Breast epithelium (tissue), 4 donors: ENCODE measurements at places on chromosomes 13 and 19. TPM values are rescaled to one million over a fixed set of nuclear protein-coding genes. Genes with fewer than 3 reads are reported as not detected.

GRCh38 chr13:113364901-113365582, 1.1 kb upstream of the GRTP1 start:
- no peak for DNase-seq

DNA sequence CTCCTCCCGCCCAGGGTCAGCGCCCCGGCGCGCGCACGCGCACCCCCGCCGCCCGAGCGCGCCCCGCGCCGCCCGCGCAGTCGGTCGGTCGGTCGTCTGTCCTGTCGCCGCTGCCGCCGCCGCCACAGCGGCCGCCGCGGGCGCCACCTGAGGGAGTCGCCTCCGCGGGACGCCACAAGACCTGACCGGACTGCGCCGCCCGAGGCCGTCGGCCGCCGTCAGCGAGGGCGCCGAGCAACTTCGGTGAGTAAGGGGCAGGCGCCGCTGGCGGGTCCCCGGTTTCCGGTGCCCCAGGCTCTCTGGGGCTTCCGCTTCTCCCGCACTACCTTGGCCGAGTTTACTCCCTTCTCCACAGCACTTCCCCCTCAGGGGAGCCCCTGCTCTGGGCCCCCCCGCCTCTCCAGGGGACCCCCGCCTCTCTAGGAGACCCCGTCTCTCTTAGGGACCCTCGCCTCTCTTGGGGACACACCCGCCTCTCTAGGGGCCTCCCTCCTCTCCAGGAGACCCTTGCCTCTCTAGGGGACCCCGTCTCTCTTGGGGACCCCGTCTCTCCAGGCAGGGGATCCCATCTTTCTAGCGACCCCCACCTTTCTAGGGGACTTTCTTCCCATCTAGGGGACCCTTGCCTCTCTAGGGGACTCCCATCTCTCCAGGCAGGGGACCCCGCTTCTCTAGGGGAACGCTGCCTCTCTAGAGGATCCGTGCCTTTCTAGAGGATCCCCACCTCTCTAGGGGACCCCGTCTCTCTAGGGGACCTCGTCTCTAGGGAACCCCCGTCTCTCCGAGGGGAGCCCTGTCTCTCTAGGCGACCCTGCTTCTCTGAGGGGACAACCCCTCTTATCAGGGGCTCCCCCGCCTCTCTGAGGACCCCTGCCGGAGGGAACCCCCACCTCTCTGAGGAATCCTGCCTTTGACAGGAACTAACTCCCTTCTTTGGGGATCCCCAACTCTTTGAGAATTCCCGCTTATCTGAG, 19.3 kb upstream of the GATAD2A start:
- DNase-seq = no peak

- no peak for DNase-seq
These were observed 89.9 kb downstream of the MZT1 start for GRCh38 chr13:72637561-72637960.

DNA sequence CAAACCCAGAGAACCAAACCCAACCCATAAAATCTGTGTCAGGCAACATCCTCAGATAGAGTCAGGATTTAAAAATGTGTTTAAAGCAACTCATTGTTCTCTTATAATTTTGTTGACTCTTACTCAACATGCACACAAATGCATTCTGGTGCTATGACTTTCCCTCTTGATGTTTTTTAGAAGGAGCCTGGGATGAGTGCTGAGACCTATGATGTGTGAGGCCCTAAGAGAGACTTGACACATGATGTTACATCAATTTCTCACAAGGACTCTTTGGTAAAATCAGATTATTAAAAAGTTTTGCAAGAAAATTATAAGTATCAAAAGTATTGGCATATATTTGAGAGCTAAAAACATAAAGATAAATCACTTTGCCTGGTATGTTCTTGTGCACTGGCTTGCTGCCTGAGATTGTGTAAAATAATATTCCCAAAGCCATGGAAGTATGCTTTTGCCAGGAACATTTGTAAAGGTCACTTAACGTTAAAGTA, 173.9 kb downstream of the DCLK1 start:
- DNase-seq = no peak

DNA sequence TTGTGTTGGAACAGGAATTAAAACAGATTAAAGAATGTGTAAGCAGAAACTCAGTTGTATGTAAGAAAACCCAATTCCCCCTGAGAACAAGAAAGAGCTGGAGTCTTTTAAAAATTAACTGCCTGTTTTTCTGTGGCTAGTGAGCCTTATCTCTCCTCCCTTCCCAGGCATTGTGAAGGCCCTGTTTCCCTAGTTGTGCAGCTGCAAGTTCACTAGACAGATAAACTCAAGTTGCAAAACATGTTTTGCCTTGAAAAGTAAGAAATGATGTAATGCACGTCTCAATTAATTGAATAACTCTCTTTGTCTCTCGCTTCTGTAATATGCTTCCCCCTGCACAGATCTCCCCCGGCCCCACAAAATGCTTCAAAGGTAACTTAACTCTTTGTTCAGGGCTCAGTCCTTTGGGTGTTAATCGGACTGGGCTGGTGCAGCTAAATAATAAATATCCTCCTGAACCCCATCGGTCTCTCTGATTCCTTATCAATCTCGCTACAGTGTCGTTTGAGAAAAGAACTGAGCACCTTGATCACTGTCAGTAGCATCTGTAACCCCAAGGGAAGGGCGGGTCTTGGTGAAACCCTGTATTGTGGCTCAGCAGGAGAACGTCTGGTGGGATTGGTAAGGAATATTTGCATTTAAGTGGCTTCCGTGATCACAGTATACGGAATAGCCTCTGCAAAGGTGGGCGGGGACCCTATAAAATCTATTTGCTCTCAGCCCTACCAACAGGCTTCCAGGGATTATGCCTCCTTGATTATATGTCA, 1.6 kb upstream of the ZNF556 start:
- no peak for DNase-seq

GRCh38 chr19:50330365-50331078, 1.3 kb upstream of the KCNC3 start:
- DNase-seq = peak; percentile 81

- DNase-seq = no peak
These were observed 4.4 kb upstream of the EID2 start for GRCh38 chr19:39544226-39544903.

DNA sequence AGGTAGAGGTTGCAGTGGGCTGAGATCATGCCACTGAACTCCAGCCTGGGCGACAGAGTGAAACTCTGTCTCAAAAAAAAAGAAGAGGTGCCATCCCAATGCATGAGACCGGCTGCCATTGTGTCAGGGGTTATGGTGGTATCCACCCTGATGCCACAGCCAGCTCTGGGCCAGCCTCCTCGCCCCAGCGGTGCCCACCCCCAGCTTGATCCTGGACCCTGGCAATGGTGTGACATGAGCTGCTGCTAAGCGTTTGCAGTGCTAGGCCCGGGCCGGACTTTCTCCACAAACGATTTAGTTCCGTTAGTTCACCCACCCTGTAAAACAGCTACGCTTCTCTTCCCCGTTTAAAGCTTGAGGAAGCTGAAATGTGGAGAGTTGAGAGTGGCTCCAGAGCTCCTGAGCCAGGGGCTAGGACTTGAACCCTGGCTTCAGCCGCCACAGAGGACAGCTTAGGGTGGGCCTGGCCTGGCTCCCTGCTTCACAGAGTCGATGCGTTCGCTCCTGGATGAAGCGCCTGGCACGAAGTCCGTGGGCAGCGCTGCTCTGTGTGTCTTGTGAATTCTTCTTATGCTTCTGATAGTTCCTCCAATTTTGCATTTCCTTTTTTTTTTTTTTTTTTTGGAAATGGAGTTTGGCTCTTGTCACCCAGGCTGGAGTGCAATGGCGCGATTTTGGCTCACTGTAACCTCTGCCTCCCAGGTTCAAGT, 25.5 kb downstream of the NKPD1 start:
- no peak for DNase-seq

GRCh38 chr13:113119166-113119821, 3.3 kb upstream of the F10 start:
- no peak for DNase-seq

DNA sequence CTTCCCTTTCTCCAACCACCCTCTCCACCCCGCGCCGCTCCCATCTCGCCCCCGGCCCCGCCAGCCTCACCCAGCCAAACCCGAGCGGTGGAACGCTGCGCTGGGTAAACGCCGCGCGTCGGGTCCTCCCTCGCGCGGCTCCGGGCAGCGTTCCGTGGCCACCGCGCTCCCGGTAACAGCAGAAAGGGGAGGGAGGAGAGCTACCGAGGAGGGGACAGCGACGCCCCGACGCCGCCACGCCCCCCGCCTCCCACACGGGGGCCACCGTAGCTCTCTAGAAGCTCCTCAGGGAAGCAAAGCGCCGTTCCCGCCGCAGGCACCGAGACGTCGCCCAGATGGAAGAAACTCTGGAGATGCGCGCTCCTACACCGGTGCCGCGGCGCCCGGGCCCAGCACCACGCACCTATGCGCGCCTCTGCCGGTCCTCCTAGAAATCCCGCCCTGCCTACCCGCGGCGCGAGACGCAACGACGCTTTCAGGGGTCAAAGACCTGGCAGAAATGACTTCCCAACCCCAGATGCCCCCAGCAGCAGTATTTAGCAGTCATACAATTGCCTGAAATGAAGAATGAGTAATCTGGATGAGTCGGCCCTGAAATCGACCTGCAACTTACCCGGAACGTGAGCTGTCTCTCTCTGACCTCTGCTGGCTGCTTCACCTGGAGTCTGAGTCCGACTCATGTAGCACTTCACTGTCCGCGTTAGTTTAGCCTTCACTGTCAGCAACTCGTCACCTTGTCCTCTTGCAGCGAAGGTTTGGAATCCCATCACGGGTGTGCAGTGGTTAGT, at the start of gene RUBCNL:
Gene RUBCNL, minus strand, starts transcription at position 189 of the 788 bp plus-strand sequence. CDS start 14,777 bp downstream, outside the sequence.
- DNase-seq = no peak

GRCh38 chr19:18417250-18418028, 1.8 kb upstream of the SSBP4 start:
- DNase-seq = no peak

- DNase-seq = no peak
These were observed 85.7 kb downstream of the CYSLTR2 start for GRCh38 chr13:48739386-48739964.

GRCh38 chr13:36706755-36707154, 32.9 kb downstream of the SERTM1 start:
- DNase-seq = no peak

- DNase-seq = no peak
These were observed 106.5 kb downstream of the TEX26 start for GRCh38 chr13:31038834-31039552.

- DNase-seq = peak; percentile 46
These were observed 31.5 kb upstream of the ZNF766 start for GRCh38 chr19:52237771-52238400.

RETN gene
- not detected for total RNA-seq

SLC17A7 gene
- 0.98 TPM for total RNA-seq
